ENCODE measurements at places on chromosomes 3 and 15.

- DNase-seq = no peak
These were observed 98.6 kb downstream of the MECOM start for GRCh38 chr3:169564883-169565282.

DNA sequence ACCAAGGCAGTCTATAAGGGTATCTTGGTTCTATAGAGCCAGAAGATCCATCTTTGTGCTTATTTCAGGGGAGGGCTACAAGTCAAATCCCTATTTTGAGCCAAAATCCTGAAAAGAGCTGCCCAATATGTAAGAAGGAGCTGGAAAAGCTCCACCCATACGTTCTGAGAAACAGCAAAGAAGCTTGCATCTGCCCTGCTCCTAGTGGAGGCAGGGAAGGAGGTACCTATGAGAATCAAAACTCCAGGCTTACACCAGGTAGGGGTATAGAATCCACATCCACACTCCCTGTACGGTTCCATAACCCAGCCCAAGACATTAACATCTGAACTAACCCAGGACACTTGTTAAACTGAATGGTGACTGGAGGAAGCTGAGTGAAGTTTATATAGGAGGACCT lies 30.0 kb downstream of the PHC3 start:
- DNase-seq = no peak

DNA sequence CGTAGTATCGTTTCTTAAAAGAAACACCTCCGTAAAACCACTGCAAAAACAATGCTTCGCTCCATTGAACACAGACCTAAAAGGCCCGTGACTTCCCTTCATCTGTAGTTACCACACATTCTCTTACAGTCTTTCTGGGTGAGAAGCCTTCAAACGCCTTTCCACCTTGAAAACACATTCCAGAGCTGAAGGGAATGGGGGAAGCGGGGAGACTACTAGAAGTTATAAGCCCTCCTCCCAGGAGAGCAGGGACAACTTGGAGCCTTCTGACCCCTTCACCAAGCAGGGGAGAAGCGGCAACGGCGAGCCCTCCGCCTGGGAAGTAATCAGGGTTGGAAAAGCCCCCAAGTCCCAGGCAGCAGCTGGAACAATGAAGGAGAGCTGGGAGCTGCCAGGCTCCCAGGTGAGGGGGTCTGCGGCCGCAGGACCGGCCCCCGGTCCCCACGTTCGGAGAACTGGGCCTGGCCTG lies 461 bp downstream of the SECISBP2L start:
- DNase-seq = peak; percentile 9

- no peak for DNase-seq
These were observed 13.0 kb downstream of the HDC start for GRCh38 chr15:50252556-50252955.

- DNase-seq = peak; percentile 80
These were observed 91.7 kb upstream of the FGF12 start for GRCh38 chr3:192819001-192819569.

Data from activated CD4-positive, alpha-beta T cell treated with anti-CD3 and anti-CD28 coated beads, Interleukin-2, Interleukin-6, amounts not matched to agents 100 ng/mL and 50 ng/mL, durations not matched to agents 16 hours and 8 hours (primary cell).